ENCODE measurements at places on chromosomes 5 and 9. TPM values are rescaled to one million over a fixed set of nuclear protein-coding genes. Genes with fewer than 3 reads are reported as not detected.

- DNase-seq = no peak
Observed at GRCh38 chr5:142472306-142472951, 147.6 kb upstream of the SPRY4 start.

- no peak for DNase-seq
Observed at GRCh38 chr5:161311146-161311708, 235.3 kb downstream of the GABRB2 start.

- DNase-seq = no peak
Observed at GRCh38 chr9:116859763-116860162, 172.7 kb downstream of the TRIM32 start.

DNA sequence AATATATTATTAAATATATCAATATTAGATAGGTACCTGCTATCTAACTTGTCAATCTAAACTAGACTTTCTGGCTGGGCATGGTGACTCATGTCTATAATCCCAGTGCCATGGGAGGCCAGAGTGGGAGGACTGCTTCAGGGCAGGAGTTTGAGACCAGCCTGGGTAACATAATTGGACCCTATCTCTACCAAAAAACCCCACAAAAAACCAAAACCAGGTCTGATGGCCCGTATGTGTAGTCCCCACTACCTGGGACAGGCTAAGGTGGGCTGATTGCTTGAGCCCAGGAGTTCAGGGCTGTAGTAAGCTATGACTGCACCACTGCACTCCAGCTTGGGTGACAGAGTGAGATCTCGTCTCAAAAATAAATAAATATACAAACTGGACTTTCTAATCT is 55.0 kb downstream of the PJA2 start:
- DNase-seq = no peak

GPRIN1 gene
- total RNA-seq = 5.8 TPM

DNA sequence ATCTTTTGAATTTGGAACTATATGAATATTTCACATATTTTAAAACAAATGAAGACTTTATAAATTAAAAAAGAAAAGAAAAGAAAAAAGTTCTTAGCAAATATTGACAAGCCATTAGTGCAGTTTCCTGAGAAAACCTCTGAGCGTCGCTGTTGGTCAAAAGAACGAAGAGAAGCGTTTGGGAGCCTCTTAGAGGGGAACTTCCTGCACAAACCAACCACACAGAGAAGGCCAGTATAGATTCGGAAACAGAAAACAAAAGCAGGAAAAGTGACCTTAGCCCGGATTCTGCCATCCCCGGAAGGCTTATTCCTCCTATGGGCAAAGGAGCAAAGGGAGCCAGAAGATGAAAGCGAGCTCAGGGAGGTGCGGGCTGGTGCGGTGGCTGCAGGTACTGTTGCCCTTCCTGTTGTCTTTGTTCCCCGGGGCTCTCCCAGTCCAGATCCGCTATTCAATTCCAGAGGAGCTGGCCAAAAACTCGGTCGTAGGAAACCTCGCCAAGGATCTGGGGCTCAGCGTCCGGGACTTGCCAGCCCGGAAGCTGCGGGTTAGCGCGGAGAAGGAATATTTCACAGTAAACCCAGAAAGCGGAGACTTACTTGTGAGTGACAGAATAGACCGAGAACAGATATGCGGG is at the start of gene PCDHGB2:
Gene PCDHGB2 (plus strand): TSS at position 205 of the 637 bp plus-strand sequence. CDS start 142 bp downstream, at position 347.
- peak; percentile 46 for DNase-seq

DNA sequence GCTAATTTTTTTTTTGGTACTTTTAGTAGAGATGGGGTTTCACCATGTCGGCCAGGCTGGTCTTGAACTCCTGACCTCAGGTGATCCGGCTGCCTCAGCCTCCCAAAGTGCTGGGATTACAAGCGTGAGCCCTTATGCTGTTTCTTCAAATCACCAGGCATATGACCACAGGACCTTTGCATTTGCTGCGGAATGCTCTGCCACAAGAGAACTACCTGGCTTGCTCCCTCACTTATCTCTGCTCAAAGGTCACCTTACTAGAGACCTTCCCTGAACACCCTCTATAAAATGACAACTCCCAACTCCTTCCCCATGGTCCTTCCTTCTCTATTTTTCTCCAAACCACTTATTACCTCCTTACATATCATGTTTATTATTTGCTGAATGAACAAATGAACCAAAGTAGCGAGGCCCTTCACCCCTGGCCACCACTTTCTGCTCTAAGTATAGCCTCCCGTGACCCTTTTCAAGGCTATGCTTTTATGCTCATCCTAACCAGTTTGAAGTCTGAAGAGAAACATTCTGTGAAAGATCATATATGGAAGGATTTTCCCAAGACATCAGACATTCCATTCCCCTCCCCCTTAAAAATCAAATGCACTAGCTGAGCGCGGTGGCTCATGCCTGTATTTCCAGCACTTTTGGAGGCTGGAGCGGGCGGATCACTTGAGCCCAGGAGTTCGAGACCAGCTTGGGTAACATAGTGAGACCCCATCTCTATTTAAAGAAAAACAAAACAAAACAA is 1.3 kb downstream of the ZER1 start:
- DNase-seq = no peak

DNA sequence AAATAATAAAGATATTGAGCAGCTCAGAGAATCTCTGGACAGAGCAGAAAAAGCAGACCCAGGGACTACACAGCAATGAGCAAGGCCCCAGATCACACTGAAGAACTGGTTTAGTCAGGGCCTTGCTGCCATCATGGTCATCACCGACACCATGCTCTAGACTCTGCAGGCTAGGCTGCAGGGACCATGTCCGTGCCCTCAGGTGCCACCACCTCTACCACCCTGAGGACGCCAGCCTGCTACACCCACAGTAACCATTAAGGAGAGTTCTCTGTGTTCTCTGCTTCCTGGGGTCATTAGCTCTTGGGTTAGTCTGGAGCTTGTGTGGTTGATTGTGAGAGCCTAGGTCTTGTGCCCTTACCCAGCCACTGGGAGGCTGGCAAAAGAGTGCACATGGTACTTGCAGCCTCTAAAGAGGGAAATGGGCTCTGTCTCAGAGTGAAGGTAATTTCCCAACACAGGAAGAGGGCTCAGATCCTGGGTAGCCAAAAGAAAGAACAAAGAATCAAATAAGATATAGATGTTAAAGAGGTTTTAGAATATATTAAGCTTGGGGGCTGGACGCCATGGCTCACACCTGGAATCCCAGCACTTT is 31.9 kb upstream of the JADE2 start:
- no peak for DNase-seq

DNA sequence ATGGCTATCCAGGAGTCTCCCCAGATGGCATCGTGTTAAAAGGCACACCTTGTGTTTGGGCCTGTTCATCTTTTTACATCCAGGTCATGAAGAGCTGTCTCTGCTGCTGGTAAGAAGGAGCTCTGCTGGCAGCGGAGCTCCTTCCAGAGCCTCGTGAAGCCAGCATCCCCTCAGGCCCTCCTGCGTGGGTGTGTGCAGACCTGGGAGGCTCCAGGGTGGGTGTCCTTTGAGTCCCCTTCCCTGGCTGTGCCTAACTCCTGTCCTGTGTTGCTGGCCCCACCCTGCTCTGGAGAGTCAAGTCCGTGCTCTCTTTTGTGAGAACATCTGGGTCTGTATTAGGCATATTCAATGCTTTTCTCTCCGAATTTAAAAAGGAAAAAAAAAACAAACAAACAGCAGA is 149.6 kb upstream of the IRX2 start:
- no peak for DNase-seq

CATSPER3 gene
- total RNA-seq = 0.44 TPM

NR2F1-AS1 gene
- total RNA-seq = 0.76 TPM

PHPT1 gene
- total RNA-seq = 176 TPM

- DNase-seq = no peak
Observed at GRCh38 chr5:118033686-118034338, 954.5 kb downstream of the DTWD2 start.

DNA sequence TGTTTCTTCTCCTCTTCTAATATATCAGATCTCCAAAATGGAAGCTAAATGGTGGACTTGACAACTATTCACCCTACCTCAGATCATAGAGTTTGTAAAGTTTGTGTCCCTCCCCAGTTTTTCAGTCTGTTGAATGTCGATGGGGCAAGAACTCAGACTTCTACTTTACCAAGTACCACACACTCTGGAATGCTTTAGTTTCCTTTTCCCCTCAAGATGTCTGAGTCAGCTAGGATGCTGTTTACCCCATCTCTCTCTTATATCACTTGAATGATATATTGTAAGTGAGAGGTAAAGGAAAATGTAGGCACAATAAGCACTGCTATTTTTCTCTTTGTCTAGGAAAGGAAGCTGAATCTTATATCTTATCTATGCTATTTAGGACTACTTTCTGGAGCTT is 25.9 kb upstream of the TAL2 start:
- no peak for DNase-seq

DNA sequence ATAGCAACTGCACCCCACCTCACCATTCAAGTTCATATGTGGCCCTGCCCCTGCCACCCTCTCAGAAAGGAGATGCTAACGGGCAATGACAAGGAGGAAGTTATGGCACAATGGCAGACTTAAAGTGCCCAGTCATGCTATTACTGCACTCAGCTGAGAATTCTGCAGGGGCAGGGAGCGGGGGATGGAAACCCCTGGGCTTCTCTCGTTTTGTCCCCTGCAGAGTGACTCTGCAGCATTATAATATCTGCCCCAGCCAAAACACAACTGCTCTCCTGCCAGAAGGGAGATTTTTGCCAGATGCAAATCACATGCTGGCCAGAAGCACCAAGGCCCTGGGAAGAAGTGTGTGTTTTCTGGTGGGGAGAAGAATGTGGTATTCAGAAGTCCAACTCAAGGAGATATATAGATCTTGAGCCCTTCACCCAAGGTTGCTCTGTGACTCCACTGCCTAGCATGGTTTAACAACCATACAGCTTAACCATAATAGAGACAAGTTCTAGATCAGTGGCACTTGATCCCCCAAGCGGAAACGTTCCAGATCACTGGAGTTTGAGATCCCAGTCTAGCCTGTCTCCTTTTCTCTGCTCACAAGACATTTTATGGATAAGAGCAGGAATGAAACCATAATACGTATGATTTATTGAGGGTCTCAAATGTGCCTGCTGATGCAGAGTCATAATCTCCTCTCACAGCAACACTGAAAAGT is 207.0 kb upstream of the MAP3K1 start:
- DNase-seq = no peak

GRCh38 chr9:98491828-98492227 is 216.9 kb downstream of the GABBR2 start:
- no peak for DNase-seq

GRCh38 chr5:142872795-142873194 is 102.6 kb downstream of the ARHGAP26 start:
- no peak for DNase-seq

All from WTC11 (cell line).